ENCODE measurements at places on chromosomes 11 and 22. TPM values are rescaled to one million over a fixed set of nuclear protein-coding genes. Genes with fewer than 3 reads are reported as not detected.

SCGB1D2 gene
- total RNA-seq, result not detected

NXPE2 gene
- total RNA-seq, result 0.13 TPM

PAX6 gene
- 0.23 TPM for total RNA-seq

C1QTNF4 gene
- total RNA-seq, result 0.19 TPM

NOX4 gene
- 2.2 TPM for total RNA-seq

DNA sequence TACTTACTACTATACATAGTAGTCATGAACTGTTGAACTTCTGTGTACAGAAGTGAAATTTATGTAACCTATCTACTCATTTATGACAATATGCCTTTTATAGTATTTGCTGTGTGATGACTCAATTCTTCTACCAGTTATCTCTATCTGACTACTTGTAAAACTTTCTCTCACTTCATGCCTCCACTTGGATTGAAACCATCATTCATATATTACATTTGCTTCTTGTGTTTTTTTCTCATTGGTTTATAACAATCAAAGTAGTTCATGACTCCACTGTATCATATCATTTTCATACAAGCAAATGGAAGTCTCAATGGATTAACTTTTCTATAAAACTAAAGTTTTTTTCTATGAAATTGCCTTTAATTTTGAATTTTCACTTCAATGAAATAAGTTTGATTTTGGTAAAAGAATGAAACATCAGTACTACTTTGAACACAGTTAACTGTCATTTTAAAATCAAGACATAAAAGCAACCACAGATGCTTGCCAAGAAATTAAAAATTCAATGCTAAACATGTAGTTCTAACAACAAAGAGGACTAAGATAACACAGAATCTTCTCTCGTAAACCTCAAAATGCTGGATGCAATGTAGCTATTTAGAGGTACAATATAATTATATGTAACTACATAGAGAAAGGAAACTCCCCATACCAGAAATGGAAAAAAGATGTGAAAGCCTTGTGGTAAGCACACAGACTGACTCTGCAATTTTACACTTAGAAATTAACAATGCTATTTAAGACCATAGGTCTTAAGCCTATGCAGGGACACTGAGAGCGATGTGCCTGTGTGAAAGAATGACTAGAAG is 27.6 kb upstream of the EXPH5 start:
- peak; percentile 49 for DNase-seq

GRCh38 chr11:9047964-9048523 is 43.4 kb downstream of the SCUBE2 start:
- no peak for DNase-seq

GRCh38 chr11:41446566-41446965 is 12.9 kb downstream of the LRRC4C start:
- DNase-seq, result no peak

GRCh38 chr11:134861490-134862104 is 449.6 kb upstream of the B3GAT1 start:
- DNase-seq, result no peak

- DNase-seq, result no peak
Observed at GRCh38 chr11:112345706-112346105, 85.0 kb upstream of the PLET1 start.

DNA sequence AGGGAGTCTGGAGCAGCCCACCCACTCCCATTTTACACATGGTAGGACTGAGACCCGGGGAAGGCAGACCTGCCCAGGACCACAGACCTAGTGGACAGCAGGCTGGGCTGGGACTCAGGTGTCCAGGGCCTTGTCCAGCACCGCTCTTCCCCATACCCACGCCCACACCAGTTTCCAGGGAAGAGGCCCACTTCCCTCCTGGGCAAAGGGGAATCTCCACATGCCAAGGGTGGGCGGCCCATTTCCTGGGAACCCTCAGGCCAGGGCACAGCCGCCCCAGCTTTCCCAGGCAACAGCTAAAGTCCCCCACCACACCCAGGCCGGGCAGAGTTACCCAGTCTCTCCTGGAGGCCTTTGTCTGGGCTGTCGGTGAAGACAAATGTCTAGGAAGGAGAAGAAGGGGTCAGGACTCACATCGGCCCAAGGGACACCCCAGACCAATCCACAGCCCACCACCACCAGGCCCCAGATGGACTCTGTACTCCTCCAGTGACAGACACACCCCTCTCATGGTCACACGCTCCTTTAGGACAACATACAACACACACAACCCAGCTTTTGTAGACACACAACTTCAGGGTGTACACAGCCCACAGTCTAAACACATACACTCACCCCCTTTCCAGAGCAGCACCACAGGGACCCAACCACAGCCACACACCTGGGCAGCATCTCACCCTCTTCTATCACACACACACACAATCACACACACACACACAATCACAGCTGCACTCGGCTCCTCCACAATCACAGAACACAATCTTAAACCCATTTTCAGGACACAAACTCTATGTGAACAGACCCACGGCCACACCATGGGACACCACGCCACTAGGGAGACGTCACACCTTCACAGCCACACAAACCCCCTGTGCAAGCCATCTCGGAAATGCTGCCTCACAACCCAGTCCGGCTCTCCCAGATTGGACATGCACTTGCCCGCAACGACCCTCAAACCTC is 5.5 kb downstream of the MFNG start:
- no peak for DNase-seq

- DNase-seq, result no peak
Observed at GRCh38 chr11:115146425-115146824, 357.8 kb downstream of the CADM1 start.

- DNase-seq, result peak; percentile 77
Observed at GRCh38 chr11:114678125-114679036, at the start of gene NXPE2. Gene NXPE2, plus strand, starts transcription at chr11:114678527. Its CDS starts 49 bp downstream, at chr11:114678576.

DNA sequence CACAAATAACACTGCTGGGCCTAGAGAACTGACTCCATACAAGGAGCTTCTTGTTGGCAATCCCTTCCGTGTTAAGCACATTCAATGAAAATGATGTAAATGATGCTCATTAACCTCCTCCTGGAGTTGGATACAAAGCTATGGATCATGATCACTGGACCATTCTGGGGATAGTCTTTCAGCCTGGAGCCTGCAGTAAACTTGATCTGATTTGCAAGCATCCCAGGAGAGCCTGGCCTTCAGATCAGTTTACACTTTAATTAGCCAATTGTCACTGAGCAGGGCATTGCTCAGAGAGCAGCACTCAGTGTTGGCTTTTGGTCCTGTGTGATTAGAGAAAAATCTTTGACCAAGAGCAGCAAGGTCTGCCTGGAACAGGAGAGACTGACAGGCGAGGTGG is 45.6 kb downstream of the ARFGAP3 start:
- DNase-seq, result no peak

DNA sequence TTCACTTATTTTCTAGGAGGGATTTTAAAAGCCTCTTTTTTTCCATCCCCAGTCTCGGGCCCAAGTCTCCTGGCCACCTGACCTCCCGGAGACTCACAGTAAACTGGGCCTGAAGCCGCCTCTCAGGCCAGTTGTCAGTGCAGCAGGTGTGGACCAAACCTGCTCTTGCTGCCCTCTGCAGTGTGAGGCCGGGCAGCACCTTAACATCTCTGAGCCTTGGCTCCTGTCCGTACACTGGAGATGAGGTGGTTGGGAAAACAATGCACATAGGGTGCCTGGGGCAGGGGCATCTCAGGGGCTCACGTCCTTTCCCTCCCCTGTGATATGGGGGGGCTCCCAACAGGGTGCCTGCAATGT is 45.1 kb downstream of the PHF21B start:
- DNase-seq, result no peak

GRCh38 chr11:86481399-86481798 is 106.7 kb downstream of the CCDC81 start:
- DNase-seq, result peak; percentile 83

DNA sequence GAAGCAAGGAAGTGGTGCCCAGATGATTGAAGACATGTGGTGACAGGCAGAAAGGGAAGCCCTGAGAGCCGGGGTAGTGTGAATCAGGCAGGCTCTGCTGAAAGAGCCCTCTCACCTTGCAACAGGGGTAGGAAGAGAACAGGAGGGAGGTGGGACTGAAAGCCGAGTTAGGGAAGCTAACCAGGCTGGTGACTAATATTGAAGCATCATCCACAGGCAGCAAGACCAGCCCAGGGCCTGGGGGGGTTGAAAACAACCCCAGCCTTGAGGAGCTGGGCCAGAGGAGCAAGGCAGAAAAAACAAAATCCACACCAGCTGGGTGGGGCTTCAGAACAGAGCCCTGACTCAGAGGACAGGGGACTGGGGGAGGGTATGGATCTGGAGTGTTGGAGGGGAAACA is 35.0 kb upstream of the CRTAM start:
- DNase-seq, result peak; percentile 32

DNA sequence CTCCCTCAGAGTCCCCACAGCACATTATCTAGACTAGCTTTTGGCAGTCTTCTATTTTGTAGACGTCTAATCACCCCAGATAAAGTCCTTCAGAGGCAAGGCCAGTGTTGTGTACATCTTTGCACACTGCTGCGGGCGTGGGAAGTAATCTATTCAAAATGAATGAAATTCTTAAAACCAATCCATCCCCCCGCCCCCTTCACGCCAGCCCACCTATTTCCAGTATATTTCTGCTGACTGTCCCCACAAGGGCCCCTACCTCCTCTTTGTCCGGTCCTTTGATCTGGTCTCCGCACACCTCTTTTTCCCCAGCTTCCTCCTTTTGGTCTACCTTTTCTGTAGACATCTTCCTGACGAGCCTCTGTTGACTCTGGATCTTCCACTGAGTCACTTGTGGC is 375 bp downstream of the BSCL2 start:
- no peak for DNase-seq

GRCh38 chr11:122339436-122340060 is 223.5 kb upstream of the BLID start:
- DNase-seq, result no peak

GRCh38 chr11:60242740-60243239 is at the start of gene MS4A4E:
Gene MS4A4E, minus strand, starts transcription at chr11:60243137. Its CDS starts 13,082 bp downstream, at chr11:60230055.
- DNase-seq, result no peak

DNA sequence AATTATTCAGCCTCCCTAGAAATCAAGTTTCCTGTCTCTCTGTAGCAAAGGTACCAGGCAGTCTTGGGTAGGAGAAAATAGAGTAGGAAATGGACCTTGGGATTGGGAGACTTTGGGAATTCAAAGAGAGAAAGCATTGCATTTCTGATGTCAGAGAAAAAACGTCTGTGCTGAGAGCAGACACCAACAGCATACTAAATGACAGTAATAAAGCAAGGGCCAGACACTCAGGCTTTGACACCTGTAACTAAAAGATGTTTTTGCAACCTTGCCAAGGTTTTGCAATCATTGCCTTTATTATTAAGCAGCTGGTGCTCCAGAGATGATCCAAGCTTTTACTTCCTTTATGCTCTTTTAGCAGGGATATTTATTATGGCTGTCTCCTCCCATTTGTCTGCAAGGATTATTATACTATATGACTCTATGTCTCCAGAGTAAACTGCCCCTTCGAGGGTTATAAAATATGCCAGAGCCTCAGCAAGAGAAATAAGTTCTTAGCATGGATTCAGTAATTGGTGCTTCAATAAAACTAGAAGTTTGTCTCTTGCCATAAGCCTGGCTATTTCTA is 85.2 kb upstream of the GRAMD1B start:
- no peak for DNase-seq

GRCh38 chr11:21545699-21546098 is 647.2 kb upstream of the ANO5 start:
- DNase-seq, result no peak

DNA sequence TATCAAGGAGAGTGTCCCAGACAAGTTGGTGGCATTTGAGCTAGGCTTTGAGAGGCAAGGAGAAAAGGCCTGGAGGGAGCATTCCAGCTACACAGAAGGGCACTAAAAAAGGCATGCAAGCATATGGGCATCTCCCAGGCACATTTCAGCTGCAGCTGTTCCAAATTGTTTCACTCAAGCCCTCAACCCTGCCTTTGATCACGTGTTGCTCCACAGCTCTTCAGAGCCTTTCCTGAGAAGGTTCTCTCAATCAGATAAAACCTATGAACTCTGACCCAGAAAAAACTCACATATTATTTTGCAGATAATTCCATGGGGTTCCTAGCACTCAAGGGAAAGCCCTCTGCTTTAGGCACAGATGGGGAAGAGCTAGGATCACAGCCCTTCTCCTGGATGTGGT is 24.4 kb upstream of the HSPA8 start:
- DNase-seq, result peak; percentile 79

- DNase-seq, result no peak
Observed at GRCh38 chr22:26884921-26885320, 227.5 kb downstream of the MIAT start.

DNA sequence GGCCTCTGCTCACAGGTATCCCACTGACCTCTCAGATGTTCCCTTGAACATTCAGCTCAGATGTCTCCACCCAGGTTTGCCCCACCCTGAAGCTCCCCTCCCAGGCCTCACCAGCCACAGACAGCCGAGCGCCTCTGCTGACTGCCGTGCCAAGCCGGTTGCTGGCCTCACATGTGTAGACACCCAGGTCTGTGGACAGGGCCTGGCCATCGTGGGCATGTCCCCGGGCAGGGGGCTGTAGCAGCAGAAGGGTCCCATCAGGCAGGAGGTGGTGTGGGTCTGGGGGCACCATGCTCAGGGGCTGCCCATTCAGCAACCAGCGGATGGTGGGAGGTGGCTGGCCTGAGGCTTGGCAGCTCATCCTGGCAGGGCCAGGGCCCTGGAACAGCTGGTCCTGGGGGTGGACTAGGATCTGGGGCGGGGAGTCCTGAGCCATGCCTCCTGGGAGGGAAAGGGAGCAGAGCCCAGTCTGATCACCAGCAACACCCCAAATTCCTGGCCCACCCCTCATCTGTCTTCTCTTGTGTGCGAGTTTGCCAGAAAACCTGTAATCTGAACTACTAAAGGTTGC is 759 bp downstream of the ROBO4 start:
- DNase-seq, result peak; percentile 83

All from LHCN-M2 (cell line).